Aorta (tissue), 5 donors: ENCODE measurements at places on chromosomes 3 and 15. TPM values are rescaled to one million over a fixed set of nuclear protein-coding genes. Genes with fewer than 3 reads are reported as not detected.

Gene LRRC3B
- polyA plus RNA-seq, result not detected

Gene LRRC2
- polyA plus RNA-seq, result 0.13 TPM

GRCh38 chr3:41293169-41293681 lies 93.9 kb downstream of the CTNNB1 start:
- no peaks in the 10 kb centered on the region for H3K36me3 ChIP-seq
- DNase-seq, result no peak
- H3K4me1 ChIP-seq, result no peaks in the 10 kb centered on the region
- H3K27me3 ChIP-seq, result no peaks in the 10 kb centered on the region
- no peak overlapping the region for H3K27ac ChIP-seq

GRCh38 chr3:61401359-61401758 lies 150.1 kb upstream of the FHIT start:
- no peak overlapping the region for H3K27ac ChIP-seq
- no peaks in the 10 kb centered on the region for H3K27me3 ChIP-seq
- H3K4me3 ChIP-seq, result no peak overlapping the region

DNA sequence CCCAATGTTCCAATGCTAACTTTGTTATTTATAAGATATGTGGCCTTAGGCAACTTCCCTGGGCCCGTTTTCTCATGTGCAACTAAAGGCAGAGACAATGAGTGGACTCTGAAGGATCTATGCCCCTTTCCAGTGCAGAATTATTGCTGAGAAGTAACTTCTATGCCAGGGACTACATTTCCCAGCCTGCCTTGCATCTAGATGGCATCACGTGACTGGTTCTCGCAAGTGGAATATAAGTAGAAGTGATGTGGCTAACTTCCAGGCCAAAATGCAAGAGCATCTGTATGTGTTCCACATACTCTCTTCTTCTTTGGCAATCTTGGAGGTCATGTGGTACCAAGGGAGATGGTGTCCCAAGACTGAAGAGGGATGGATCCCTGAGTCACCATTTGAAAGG lies 674.4 kb downstream of the NTRK3 start:
- H3K36me3 ChIP-seq, result no peaks in the 10 kb centered on the region
- DNase-seq, result no peak
- no peak overlapping the region for H3K27ac ChIP-seq
- H3K27me3 ChIP-seq, result no peaks in the 10 kb centered on the region
- H3K4me3 ChIP-seq, result no peak overlapping the region

- DNase-seq, result no peak
- H3K4me1 ChIP-seq, result no peaks in the 10 kb centered on the region
- H3K27ac ChIP-seq, result no peak overlapping the region
- no peaks in the 10 kb centered on the region for H3K27me3 ChIP-seq
- no peak overlapping the region for H3K4me3 ChIP-seq
These were observed 8.7 kb upstream of the WNT7A start for GRCh38 chr3:13888576-13888975.

Gene ADAMTSL3
- 4.6 TPM for polyA plus RNA-seq

Gene GPR87
- not detected for polyA plus RNA-seq
